ENCODE measurements at places on chromosomes 16 and 17.

DNA sequence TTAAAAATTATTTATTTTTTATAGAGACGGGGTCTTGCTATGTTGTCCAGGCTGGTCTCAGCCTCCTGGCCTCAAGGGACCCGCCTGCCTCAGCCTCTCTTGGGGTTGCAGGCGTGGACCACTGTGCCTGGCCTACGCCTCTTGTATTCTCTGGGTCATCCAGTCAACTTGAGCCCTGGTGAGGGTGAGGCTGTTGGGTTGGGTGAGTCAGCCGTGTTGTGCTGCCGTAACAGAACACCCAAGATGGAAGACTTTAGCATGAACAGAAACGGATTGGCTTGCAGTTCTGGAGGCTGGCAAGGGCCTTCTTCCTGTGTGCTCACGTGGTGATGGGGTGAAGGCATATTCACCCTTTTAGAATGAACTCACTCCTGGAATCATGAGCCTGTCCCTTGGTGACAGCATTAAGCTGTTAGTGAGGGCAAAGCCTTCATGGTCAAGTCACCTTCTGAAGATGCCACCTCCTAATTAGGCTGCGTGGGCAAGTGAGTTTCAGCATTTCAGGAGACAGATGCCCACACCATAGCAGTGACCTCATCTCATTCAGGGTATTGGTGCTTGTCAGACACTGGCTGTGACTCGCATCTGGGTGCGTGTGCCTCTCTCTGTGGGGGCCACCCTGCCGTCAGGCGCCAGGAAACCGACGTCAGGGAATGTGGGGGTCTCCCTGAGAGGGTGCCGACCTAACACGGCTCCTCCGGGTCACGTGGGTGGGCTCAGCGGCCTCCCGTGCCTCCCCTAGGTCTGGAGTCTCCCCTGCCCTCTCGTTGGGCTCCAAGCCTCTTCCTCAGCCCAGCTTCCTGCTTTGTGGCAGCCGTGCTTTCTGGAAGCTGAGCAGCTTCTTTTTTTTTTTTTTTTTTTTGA, 49.8 kb downstream of the WDR45B start:
- no peak for DNase-seq

- no peak for DNase-seq
Measured at GRCh38 chr16:2284797-2285576, 17.1 kb upstream of the RNPS1 start.

DNA sequence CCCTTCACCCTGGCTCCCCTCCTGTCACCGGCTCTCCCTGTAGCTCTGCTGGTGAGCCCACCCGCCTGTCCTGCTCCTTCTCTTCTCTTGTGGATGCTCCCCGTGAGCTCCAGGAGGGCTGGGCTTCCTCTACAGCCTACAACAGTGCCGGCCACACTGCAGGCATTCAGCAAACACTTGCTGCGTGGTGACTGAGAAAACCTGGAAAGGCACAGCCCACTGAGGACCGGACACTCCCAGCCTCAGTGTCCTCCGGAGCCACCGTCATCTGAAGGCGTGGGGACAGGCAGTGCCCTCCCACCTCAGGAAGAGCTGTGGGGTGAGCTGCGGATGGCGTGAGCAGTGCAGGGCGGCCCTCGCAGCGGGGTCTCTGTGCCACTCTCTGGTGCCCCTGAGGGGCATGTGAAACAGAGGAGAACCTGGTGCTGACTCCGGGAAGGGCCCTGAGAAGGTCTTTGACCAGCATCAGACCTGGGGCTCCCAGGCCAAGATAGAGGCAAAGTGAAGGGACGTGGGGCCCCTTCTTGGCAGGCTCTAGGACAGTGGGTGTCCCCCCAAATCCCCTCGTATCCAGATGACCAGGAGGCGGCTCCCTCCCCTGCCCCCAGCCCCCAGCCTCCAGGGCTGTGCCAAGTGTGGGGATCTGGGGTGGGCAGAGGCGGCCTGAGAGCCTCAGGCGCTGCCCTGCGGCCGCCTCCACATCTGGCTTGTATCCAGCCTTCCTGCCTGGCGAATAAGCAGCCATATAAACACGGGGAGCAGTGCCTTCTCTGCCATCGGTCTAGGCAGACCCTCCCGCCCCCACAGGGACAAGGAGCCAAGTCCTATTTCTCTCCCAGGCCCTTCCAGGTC, 44.0 kb upstream of the PABPN1L start:
- no peak for DNase-seq

GRCh38 chr17:58086953-58087352, 3.7 kb downstream of the DYNLL2 start:
- no peak for DNase-seq

GRCh38 chr17:81923302-81924260, 4.0 kb downstream of the MAFG start:
- no peak for DNase-seq

- no peak for DNase-seq
Measured at GRCh38 chr17:40901981-40902474, 17.0 kb upstream of the KRT20 start.

- DNase-seq = peak; percentile 54
Measured at GRCh38 chr16:11667824-11668622, at the start of gene SNN. TSS of gene SNN (plus strand) at chr16:11668455. CDS start at chr16:11676060, 7,605 bp downstream.

GRCh38 chr16:1909561-1910231, 8.5 kb downstream of the HS3ST6 start:
- DNase-seq = no peak

DNA sequence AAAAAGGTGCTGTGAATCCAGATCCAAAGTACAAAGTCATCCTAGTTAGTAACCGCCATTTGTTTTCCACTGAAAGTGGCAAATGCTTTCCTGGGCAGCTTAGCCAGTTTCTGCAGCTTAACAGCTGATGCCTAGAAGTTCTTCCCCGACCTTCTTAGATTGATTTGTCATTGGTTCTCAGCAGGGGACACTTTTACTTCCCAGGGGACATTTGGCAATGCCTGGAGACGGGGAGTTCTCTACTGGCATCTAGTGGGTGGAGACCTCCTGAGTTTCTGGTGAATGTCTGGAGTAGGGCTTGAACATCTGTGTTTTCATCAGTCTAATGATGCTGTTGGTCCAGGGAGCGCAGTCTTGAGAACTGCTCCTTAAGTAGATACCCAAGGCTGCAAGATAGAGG, 7.6 kb downstream of the DNAJA3 start:
- DNase-seq = no peak

GRCh38 chr17:53033297-53033696, 789.4 kb upstream of the KIF2B start:
- DNase-seq = no peak

GRCh38 chr17:79080349-79080748, 5.7 kb downstream of the ENGASE start:
- no peak for DNase-seq

DNA sequence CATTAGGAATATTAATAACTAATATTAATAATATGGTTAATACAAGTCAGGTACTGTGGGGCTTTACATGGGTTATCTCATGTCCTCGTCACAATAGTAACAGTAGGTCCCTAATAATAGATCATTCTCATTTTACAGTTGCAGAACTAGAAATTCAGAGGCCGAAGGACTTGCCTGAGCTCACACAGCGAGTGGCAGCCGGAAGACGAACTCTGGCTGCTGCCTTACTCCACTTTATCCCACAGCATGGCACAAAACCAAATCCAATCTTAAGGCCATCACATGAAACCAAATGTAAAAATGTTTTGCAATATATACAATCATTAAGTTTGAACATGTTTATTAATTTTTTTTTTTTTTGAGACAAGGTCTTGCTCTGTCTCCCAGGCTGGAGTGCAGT, 13.6 kb downstream of the GNA13 start:
- no peak for DNase-seq

GRCh38 chr17:73482251-73482716, 162.0 kb downstream of the SDK2 start:
- DNase-seq = no peak

GRCh38 chr17:48850792-48851323, 20.0 kb downstream of the CALCOCO2 start:
- DNase-seq = no peak

GRCh38 chr17:44628243-44629188, 27.8 kb upstream of the MEIOC start:
- DNase-seq = no peak

- DNase-seq = no peak
Measured at GRCh38 chr16:50861970-50862411, 120.1 kb downstream of the CYLD start.

DNA sequence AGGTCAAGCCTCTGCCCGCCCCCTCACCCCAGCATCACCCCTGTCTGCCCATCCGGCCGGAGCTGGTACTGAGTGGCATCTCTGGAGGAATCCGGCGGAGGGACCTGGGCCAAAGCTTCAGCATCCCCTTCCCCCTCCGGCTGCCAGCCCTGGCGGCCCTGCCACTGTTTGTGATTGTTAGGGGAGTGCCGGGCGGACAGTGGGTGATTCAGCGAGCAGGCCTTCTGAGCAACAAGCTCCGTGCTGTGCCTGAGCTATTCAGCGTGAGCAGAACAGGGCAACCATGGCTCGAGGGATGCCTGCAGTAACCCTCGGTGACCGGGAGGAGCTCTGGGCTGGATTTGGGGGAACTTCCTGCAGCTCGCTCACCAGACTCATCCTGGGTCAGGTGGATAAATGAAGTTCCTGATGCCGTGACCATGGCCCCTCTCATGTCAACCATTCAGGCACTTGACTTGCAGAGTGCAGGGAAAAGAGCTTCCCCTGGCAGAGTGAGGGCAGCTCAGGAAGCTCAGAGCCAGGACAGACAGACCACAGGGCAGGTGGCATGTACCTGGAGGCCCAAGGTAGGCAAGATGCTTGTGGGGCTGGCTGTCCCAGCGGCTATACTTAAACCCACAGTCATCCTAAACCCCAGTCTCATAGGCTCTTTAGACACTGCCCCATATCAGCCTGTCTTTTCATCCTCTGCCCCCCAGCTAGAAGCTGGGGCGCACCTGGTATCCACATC, 24.3 kb upstream of the MLKL start:
- no peak for DNase-seq

DNA sequence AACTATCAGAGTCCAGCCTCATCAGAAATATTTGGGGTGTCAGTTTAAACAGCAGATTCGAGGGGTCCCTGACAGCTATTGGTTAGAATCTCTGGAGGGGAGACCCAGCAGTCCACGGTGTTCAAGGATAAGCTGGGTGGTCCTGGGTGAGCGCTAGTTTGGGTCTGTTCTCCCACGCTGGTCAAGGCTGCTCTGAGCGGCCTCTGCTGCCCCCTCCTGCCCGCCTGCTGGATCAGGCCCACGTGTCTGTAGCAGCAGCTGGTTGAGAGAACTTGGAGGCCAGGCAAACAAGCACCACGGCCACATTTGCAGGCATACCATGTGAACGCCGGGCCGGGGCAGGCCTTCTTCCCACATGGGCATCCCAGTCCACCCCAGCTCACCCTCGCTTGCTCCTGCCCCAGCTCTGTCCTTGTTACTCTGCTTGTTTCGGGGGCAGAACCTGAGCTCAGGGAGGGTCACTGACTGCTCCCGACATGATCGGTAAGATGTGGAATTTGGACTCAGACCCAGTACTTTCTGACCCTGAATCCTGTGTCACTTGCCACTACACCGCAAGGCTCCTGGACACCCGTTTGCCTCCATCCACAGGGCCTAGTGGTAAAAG, 7.4 kb downstream of the FOXF1 start:
- no peak for DNase-seq

DNA sequence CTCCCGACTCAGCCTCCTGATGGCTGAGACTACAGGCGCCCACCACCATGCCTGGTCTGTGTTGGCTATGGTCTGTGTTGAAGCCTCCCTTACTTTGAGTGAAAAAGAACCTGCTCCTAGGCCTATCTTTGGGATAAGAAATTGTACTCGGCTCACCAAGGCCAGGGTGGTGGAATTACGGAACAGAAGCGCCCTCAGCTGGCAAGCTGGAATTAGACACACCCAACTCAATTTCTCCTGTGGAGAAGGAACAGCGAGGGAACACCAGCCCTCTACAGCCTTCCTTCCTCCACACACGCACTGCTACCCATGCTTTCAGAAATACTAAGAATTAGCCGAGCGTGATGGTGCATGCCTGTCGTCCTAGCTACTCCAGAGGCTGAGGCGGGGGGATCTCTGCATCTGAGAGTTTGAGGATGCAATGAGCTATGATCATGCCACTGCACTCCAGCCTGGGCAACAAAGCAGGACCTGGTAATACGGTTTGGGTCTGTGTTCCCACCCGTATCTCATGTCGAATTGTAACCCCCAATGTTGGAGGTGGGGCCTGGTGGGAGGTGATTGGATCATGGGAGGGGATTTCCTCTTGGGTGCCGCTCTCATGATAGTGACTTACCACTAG, 40.1 kb upstream of the RBBP6 start:
- no peak for DNase-seq

DNA sequence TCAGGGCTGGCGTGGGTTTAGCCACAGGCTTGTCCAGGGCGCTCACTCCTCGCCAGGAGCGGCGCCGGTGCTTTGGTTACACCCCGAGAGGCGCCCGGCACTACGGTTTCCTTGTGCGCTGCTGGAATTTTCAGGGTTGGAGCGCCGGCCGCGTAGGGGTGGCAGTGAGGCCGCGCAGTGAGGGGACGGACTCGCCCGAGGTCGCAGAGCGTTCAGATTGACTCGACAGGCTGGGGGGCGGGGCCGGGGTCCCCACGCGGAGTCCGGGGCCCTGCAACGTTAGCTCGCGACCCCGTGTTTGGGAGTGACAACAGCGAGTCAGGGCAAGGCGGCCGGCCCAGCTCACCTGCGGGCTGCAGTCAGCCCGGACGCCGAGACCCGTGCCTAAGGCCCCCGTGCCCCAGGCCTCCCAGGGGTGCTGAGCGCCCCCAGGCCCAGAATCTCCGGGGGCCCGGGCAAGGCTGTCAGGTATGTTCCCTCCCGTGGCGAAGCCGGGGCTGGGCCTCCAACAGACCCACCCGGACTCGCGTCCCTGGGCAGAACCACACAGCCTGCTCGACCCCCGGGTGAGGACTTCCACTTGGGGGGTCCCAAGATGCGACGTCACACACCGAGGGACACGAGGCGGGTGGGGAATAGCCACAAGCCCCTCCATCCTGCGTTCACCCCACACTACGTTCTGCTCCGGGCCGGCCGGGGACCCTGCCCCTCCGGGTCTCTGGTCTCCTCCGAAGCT, 1.3 kb upstream of the ACTG1 start:
- no peak for DNase-seq

DNA sequence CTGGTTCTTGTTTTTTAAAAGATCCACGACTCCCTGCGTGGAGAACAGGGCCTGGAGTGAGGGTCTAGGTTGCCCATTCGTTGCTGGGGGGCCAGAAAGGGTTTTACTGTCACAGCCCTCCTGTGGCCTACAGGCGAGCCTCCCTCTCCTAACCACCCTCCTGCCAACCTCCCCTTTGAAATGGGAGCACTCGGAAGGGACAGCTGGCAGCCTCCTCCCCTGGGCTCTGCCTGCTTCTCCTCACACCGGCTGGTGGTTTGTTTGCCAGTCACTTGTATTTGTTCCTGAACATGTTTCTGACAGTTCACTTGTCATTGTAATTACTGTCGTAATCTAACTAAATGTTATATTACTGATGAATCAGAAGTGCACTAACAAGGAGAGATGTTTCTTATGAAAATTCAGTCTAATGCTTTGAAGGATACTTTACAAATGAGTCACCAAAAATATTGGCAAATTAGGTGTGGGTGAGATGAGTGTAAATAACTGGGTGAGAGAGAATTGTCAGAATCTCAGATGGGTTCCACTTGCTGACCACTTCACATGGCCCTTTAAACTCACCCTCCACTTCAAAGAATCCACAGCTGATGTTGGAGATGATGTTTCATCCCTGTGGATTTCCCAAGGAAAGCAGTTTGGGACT, 2.7 kb upstream of the SPPL2C start:
- DNase-seq = no peak
